Neural crest cell (in vitro differentiated cells): ENCODE measurements at places on chromosomes 6 and 20.

DNA sequence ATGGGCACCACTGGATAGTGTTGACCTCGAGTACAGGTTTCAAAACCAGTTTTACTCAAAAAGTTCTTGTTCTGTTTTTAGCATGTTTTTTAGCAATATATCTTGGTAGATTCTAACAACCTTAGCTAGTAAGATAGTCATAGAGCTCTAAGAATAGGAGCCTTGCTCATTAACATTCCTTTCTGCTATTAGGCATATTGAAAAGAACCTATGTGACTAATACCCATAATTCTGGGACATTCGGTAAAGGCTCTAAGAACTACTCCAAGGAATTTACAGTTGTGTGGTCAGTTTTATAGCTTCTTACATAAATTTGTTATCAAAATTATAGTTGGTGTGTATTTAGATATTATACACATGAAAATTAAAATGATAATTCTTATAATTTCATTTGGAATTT, 11.6 kb downstream of the SLC9A8 start:
- no peak for DNase-seq

DNA sequence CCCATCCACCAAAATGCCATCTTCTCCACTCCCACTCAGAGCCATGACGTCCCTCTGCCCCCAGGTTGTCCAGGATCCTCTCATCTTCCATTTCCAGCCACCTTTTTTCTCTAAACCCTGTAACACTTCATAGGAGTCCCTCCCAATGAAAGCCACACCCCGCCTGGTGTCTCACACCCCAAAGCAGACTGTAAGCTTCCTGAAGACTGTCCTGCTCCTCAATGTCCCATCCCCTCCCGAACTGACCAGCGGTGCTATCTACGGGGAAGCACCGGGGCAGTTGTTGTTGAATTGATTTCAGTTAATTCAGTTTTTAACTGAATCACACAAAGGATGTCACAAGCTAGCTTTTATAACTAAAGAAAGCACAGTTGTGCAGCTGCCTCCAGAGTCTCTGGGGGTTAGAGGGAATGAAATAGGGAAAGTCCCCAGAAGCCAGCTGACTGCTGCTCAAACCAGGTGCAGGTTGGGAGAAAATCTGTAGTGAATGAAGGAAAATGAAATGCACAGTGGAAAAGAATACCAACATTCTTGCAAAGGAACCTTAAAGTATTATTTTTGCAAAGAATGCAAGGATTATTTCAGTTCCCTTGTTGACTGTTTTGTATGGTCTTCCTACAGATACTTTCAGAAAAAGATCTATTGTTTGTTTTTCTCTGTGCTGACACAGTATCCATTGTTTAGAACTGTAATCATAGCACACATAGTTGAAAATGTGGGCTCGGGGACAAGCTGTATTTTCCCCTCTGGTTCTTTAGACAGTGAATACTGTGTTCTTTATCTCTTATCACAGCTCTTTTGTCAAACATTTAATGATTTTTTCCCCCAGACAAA, 222.6 kb upstream of the QKI start:
- DNase-seq: no peak

DNA sequence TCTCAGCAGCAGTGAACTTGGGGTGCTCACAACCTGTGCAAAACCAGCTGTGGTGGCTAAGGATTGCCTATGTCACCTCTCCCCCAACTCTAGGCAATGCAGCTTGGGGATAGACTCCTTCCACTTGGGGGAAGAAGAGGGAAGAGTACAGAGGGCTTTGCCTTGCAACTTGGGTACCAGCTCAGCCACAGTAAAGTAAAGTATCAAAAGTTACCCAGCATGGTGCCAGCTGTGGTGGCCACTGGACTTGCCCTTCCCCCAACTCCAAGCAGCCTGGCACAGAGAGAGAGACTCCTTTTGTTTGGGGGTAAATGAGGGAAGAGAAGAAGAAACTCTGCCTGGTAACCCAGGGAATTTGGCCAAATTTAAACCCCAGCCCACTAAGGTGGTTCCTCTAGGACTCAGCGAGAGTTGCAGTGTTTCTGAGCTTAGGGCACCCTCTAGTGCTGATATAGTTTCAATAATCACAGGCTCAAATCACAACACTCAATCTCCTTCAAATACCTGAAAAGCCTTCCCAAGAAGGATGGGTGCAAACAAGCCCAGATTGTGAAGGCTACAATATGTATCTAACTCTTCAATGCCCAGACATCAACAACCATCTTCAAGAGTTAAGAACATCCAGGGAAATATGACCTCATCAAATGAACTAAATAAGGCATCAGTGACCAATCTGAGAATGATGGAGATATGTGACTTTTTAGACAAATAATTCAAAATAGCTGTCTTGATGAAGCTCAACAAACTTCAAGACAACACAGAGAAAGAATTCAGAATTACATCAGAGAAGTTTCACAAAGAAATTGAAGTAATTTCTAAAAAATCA, 7.6 kb upstream of the DEFB129 start:
- DNase-seq: no peak

GRCh38 chr6:1202201-1202600, 109.7 kb upstream of the FOXQ1 start:
- DNase-seq: no peak

DNA sequence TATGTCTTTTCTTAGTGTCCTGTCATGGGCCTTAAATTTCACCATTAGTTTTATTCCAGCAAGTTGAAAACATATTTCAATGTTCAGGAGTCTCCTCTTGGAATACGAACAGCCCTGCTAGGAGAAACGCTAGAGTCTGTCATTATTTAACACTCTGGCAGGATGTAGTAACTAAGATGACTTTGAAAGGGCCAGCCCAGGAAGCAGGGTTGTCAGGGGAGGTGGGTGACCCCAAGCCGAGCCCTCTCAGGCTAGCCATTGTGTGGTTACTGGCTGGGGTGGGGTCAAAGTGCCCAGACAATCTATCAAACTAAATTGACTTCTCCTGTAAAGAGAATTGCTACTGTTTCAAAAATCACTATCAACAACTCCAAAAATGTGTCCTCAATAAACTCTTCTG, 67.8 kb downstream of the LY86 start:
- no peak for DNase-seq

- no peak for DNase-seq
Measured at GRCh38 chr6:16840725-16841124, 79.5 kb upstream of the ATXN1 start.

- no peak for DNase-seq
Measured at GRCh38 chr6:107819217-107819616, 4.9 kb downstream of the SCML4 start.

DNA sequence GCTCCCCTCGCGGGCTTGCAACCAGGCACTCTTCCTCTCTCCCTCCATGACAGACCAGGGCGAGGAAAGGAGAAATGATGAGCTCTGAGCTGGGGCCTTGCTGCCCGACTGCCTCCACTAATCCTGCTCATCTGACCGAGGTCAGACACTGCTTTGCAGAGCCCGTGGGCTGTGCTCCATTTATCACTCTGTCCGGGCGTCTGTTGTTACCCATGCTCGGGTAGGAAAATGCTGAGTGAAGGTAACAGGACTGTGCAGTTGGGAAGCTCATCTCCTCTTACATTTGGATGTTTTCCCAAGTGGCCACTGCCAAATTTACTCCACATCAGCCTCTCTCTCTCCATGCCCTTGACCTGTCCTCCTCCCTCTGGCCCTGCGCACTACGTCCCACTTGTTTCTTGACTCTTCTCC, 14.6 kb downstream of the RPS6KA2 start:
- DNase-seq: no peak

DNA sequence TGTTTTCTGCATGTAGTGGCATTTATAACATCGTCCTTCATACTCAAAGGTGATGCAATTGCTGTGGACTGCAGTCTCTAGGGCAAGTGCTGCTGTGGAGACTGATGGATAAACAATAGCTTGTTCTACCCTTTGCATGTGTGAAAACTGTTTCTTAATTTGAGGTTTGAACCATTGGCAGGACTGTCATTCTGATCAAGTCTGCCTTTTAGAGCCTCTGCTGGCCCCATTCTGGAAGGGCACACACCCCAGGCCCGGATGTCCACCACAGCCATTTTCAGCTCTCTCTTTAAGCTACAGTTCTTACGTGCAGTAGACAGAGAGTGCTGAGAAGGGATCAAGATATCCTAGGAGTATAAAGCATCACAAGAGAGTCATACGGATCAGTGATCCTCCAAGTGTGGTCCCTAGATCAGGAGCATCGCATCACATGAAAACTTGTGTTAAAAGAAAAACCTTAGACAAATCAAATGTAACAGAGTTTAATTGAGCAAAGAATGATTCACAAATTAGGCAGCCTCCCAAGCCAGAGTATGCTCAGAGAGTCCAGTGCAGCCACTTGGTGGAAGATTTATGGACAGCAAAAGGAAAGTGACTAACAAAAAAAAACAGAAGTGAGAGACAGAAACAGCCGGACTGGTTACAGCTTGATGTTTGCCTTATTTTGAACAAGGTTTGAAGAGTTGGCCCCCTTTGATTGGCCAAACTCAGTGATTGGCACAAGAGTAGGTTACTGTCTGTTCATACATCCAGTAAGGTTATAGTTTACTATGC, 52.0 kb downstream of the FRK start:
- no peak for DNase-seq

DNA sequence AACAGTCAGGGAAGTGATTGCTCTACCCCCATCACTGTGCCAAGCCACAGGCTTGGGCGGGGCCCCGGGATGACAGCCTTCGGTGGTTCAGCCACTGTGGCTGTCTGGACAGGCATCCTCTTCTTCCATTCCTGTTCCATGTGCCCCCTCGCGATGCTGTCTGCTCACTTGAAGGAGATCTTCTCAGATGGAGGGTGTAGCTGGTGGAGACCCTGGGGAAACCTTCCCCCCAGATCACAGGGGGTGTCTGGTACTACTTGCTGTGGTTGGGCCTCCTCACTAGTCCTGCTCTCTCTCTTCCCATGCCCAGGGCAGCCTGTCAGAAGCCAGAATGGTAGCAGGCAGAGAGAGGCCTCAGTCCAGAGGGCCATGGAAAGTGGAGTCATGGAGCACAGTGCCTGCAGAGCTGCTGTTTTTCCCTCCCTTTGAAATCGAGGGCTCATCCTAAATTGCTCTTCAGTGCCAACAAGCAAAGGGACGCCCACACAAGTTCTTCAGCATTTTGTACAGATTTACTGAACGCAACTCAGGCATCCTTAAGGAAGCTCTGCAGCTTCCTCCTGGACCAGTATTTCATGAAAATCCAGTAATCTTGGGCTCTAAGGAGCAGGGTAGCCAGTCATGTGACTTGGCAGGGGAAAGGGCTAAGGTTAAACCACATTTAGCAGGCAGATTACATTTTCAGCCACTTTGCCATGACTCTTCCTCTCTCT, 326.6 kb downstream of the ZFAND3 start:
- DNase-seq: no peak

DNA sequence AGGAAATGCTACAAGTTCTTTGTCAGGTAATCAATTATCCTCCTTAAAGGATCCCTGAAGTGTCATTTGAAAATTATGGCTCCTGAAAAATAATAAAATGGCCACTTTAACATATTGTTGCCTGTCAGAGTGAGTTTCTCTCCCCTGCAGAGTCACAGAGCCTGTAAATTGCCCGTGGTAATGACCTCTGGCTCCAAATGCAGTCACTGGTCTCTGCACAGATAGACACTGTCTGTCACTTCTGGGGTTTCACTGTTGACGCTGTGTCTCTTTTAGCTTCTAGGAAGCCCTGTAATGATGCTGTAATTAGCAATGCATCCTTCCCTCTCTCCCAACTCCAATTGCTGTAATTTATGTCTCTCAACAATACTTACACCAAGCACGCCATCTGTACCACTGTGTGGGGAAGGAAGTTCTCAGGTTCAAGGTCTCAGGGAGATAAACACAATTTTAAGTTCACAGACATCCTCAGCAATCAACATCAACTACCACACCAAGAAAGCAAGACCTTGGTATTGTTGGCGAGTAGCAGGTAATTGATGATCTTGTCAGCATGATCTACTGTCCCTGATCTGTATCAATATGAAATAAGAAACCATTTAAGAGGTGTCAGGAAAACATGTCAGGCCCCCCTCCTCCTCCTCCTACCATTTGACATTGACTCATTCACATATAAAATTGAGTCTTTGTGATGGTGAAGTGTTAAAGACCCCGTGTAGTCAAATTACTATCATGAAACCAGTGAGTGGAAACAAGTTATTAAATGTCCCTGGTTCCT, 91.2 kb upstream of the SULF2 start:
- no peak for DNase-seq
